NCI-H1092 (cell line): ENCODE measurements at places on chromosomes 13 and 19.

DNA sequence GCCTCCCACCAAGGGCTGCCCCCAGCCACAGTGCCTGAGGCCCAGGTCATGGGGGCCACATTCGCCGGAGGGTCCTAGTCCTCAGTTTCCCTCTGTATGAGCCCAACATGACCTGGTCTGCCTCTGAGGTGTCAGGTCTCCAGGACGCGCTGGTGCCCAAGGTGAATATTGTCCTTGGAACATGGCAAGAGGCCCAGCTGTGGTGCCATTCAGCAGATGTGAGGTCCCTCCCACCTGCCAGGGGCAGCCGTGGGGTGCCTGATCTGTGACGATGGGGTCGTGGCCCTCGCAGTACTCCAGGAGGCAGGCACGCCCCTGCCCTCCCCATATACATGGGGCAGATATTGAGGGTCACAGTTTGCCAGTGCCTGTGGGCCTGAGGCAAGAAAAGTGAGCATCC is 151.9 kb downstream of the KDM4B start:
- no peak for DNase-seq

GRCh38 chr13:27151798-27152599 is 19.6 kb downstream of the USP12 start:
- DNase-seq = no peak

DNA sequence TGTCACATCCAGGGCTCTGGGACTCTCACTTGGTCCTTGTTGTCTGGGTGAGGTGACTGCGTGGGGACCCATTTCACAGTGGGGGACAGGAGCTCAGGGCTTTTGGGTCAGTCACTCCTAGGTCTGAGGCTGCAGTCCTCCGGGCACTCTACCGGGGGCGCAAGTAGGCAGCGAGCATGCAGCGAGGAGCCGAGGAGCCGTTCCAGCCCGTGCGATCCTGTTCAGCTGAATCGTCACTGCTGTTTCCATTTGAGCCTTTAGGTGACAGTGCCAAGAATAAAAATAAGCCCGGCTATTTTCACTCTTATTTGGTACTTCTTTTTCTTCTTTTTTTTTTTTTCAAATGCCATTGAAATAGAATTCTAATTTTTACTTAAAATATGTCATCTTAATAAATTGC is 126.5 kb downstream of the ZNF536 start:
- DNase-seq = no peak

DNA sequence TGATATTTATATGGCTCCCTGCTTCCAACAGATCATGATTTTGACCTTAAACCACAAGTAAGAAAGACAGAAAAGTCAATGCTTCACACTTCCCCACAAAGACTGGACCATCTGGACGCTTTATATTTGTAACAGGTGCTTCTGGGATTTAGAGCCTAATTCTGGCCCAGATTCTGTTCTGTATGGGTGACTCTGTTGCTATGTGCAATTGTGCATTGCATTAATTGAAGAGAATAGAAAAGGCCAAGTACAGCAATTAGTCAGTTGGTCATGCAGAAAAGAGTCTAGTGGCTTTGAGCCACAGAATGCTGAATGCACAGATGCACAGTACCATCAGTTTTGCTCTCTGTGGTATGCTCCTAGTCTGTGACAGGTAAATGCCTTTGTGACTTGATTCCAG is 657.4 kb upstream of the ATXN8OS start:
- DNase-seq = no peak

DNA sequence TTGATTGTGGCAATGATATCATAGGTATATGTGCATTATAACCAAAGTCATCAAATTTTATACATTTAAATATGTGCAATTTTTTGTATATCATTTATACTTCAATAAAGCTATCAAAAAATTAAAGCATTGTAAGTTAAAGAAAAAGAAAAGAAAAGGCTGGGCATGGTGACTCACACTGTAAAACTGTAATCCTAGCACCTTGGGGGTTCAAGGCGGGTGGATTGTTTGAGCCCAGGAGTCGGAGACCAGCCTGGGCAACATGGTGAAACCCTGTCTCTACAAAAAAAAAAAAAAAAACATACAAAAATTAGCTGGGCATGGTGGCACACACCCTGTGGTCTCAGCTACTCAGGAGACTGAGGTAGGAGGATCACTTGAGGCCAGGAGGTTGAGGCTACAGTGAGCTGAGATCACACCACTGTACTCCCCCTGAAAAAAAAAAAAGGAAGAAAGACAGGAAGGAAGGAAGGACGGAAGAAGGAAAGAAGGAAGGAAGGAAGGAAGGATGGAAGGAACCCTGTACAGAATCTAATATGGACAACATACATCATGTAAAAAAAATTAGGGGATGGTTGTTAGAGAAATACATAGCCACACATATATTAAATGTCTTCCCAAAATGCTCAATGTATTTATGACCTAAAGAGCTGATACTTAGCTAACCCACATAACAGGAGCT is 21.7 kb upstream of the SLC25A30 start:
- DNase-seq = no peak

DNA sequence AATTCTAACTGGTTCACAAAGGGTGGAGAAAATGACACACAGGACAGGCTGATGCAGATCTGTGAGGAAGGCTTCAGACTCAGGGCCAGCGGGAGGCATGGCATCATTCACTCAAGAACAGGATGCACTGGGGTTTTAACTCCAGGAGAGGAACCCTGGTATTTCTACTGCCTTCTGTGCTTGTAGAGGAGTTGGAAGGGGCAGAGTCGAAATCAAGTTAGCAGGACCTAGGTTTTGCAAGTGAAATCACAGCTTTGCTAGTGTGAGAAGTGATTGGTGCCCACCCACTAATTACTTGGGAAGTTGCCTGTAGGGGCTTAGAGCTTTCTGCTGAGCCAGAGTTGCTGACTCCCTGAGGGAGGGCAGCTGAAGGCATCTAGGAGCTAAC is 92.7 kb downstream of the AKAP11 start:
- no peak for DNase-seq

- DNase-seq = no peak
Measured at GRCh38 chr13:72500851-72501250, 226.6 kb downstream of the MZT1 start.

DNA sequence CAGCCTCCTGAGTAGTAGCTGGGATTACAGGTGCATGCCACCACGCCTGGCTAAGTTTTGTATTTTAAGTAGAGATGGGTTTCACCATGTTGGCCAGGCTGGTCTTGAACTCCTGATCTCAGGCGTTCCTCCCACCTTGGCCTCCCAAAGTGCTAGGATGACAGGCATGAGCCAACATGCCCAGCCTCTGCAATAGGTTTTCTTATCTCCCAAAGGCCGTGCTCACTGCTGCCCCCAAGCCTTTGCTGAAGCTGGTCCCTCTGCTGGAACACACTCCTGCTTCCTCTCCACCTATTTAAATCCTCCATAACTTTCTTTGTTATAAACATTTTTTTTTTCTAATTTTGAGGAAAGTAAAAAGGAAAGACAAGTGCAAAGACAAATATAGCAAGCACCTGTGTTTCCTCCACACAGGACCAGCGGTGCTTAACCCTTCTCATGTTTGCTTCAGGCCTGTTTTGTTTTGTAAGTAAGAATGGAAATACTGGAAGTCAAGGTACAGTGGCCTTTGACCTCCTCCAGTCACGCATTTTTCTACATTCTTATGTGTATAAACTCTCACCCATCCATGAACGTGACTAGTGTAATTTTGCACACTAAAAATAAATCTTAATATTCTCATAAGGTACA is 14.5 kb upstream of the TNFAIP8L1 start:
- DNase-seq = no peak

GRCh38 chr19:56109226-56109625 is 11.9 kb downstream of the ZNF787 start:
- no peak for DNase-seq

DNA sequence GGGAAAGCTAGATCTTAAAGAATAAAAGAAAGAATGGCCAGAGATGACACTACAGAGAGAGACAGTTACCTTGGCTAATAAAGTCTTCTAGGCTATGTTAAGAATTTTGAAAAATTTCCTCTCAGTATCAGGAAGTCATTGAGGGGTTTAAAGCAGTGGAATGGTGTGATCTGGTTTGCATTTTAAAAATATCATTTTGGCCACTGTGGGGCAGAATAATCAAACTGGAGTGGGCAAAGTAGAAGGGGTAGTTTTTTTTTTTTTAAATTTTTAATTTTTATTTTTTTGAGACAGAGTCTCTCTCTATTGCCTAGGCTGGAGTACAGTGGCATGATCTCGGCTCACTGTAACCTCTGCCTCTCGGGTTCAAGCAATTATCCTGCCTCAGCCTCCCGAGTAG is 4.4 kb upstream of the CNMD start:
- DNase-seq = no peak

GRCh38 chr13:52104624-52105023 is 24.2 kb downstream of the NEK5 start:
- no peak for DNase-seq

DNA sequence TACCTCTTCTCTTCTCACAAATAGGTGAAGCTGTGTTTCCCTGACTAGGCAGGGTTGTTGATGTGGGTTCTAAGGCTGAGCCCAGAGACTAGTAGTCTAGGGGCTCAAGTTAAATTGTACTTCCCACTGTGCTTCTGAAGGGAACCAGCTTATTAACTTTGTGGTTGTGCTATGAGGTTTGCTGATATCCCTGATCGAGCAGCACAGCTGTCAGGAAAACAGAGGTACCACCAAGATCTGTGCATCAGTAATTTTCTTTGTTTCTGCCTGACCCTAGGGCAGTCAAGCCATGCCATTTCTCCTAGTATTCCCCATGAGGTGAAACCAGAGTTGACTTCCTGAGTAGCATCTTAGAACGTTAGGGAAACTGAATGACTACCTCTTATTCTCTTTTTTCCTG is 853.8 kb upstream of the MIR17HG start:
- no peak for DNase-seq

GRCh38 chr13:113103646-113104045 is 1.9 kb upstream of the F7 start:
- DNase-seq = no peak

DNA sequence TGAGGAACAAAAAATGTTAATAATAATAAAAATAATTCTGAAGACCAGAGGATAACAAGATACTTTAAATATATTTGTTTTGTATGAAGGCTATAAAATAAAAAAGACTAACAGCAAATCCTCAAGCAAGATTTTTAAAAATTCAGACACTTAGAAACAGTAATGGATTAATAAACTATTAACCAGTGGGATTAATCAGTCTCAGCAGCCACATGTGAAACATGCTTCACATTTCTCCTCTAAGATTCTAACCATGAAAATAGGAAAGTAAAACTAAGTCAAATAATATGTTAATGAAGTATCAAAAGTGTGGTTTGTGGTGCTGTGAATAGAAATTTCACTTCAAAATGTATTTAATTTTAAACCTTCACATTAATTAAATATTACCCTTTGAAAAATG is 57.4 kb downstream of the KCNRG start:
- DNase-seq = no peak

DNA sequence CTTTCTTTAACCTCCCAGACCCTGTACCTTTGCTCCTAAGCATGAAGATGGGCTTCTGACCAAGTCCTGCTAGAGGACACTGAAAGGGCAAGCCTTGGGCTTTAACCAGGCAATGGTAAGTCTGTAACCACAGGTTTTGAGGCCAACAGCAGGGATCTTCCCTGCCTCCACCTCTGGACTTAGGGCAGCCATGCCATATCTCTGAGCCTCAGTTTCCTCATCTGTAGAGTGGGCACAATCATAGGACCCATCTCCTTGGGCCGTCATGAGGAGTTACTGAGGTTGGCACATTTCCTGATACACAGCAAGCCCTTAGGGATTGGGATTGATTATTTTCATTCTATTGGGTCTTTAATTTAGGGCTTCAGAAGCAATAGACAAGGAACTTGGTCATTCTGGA is 14.7 kb downstream of the KLK1 start:
- no peak for DNase-seq

DNA sequence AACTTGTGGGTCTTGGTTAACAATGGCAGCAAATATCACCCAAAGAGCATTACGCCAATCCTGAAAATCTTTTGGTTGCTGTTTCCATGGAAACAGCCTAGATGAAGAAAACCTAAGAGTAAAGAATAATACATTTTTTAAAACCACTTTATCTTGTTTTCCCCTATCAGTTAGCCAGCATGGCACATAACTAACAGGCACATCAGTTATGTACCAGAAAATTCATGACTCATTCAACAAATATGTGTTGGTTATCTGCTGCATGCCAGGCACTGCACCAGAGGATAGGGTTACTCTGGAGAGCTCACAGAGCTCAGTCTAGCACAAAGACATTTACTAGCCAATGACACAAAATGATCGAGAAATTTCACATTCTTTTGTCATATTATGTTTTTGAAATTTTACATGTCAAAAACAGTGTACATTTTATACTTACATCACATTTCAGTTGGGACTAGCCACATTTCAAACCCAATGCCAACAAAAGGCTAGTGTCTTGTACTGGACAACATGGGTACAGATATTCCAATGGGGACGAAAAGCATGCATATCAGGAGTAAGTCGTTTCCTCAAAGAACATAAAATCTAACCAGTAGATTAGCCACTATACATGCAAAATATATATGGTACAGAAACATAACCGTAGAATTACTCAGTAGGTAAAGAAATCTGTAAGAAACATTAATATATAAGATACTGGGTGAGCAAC is 20.3 kb downstream of the LNX2 start:
- DNase-seq = no peak

DNA sequence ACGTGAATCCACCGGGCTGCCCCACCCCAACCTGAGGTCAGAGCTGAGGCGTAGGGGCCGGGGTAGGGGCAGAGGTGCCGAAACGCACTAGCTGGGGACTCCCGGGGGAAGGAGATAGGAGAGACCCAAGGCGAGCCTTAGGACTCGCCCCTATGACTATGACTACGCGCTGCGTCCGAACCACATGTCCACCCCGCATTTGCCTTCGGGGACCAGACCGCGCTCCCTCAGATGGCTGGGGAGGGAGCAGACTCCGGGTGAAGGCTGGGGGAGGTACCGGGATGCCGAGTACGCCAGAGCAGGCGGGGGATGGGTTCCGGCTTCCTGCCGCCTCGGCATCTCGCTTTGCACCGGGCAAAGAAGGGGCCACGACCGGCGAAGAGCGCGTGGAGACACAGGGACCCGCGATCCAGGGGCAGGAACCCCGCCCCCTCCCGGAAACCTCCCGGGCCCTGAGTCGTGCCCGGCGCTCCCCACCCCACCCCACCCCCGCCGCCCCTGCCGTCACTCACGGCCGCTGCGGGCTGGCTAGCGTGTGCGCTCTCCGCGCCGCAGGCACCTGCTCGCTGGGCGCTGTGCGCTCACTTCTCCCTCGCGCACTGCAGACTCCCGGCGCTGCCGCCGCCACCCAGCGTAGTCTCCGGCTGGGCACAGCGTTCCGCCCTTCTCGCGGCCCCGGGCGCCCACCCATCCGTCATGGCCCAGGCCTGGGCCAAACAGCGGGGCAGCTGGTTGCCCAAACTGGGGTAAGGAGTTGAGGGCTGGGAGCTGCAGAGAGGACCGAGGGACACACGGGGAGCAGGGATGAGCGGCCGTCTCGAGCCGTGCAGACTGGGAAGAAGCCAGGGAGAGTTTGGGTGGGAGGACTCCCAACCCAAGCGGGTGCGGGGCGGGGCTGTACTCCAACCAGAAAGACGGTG is 622 bp upstream of the VSTM2B start:
- peak; percentile 20 for DNase-seq

- no peak for DNase-seq
Measured at GRCh38 chr13:99151516-99151915, 49.1 kb upstream of the UBAC2 start.
